ENCODE measurements at places on chromosomes 7 and 10.

- DNase-seq: no peak
Observed at GRCh38 chr7:73850781-73851207, 8.5 kb upstream of the METTL27 start.

- DNase-seq: no peak
Observed at GRCh38 chr10:123266971-123267370, 112.8 kb downstream of the BUB3 start.

GRCh38 chr10:20694296-20694695 is 202.8 kb downstream of the NEBL start:
- DNase-seq: no peak

GRCh38 chr10:132247943-132248342 is 59.8 kb downstream of the STK32C start:
- DNase-seq: no peak

- no peak for DNase-seq
Observed at GRCh38 chr7:121102619-121103018, 114.1 kb downstream of the CPED1 start.

DNA sequence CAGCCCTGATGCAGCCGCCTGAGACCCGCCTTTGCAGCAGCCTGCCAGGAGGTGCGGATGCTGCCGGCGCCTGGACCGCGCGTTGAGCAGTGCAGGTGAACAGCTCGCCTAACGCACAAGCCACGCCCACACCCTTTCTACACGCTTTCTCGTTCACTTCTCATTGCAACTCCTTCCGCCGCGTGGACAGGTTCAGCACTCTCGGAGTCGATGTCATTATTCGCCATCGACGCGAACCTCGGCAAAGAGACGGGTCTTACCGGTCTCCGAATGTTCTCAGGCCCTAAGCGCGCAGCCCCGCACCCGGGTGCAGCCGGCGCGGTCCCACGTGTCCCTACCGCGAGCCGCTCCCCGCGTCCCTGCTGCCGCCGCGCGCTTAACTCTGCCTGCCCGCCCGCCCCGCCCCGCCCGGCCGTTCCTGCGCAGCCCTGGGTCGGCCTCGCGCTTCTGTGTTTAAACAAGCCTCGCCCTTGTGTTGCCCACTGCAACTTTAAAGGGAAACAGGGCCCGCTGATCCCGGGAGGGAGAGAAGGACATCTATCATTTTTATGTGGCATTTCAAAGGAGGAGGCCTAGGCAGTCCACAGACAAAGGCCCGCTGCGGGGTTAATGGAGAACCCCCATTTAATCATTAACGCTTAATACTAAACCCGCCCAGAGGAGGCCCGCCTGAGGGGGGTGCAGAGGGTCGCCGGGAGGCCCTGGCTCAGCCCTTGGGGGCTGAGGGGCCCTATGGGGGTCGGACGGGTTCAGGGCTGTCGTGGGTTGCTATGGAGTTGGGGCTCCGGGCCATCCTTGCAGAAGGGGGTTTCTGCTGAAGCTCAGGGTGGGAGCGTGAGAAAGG is 128.5 kb downstream of the WDR11 start:
- DNase-seq: peak; percentile 66

- no peak for DNase-seq
Observed at GRCh38 chr7:113000316-113001020, 86.2 kb downstream of the GPR85 start.

DNA sequence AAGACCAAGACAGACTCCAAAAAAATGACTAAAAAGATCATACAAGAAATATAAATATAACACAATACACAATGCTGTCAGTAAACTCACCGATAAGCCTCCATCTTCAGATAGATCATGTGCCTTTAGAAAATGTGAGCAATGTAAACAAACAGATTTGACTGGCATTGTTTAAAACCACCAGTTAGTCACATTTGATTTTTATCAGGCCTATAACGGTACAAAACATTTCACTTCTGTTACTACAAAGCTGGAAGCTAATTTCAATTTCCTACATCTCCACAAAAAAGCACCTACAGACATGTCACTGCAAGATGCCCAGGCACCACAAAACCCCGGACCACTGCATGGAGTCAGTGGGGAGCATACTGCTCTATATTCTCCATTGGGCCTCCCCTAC is 18.9 kb downstream of the SGMS1 start:
- DNase-seq: no peak

DNA sequence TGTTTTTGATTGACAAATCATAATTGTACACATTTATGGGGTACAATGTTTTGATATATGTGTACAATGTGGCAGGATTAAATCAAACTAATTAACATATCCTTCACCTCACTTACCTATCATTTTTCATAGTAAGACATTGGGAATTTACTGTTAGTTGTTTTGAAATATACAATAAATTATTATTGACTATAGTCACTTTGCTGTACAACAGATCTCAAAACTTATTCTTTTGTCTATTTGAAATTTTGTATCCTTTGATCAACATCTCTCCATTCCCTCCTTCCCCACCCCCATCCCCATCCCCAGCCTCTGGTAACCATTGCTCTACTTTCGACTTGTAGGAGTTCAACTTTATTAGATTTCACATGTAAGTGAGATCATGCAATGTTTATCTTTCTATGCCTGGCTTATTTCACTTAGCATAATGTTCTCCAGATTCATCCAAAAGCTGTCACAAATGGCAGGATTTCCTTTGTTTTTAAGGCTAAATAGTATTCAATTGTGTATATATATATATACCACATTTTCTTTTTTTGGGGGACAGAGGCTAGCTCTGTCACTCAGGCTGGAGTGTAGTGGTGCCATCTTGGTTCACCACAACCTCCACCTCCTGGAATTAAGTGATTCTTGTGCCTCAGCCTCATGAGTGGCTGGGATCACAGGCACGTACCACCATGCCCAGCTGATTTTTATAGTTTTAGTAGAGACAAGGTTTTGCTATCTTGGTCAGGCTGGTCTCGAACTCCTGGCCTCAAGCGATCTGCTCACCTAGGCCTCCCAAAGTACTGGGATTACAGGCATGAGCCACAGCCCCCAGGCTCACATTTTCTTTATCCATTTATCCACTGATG is 23.3 kb upstream of the SLC26A5 start:
- DNase-seq: no peak

DNA sequence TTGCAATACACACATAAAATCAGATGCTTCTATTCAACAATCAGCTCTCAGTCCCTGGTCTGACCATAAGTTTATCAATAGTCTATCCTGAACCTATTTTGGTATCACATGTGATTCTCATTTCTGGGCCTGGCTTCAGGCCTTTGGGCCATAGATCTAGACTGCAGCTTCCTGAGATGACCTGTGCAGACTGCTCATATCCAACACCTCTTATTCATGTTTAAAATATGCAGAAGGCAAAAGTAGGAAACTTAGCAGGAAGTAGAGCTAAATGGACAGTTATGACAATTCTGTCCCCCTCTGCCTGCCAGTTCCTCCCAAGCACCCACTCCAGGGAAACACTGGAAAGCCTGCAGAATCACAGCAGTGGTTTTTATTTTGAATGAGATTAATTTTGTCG is 53.3 kb downstream of the C7orf25 start:
- DNase-seq: no peak

DNA sequence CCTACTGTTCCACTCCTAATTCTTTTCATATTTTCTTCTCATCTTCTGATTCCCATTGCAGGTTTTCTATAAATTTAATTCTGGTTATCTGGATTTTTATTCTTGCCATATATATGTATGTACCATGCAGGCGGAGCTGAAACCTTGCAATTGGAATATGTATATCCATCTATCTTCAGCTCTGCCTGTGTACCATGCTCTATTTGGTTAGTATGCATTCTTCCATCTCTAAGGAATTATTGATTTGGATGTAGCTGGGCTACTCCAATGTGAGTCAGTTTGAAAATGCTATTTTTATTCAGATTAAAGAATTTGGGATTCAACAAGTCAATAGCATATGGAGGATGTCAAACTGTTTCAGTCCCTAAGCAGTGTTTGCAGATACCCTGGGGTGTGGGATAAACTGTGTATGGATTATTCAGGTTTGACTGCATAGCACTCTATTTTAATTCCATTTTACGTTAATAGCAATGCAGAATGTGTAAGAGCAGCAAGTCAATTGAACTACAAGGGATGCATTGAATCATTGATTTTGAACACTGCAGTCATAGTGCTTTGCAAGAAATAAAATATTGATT is 528.1 kb upstream of the FZD8 start:
- no peak for DNase-seq

DNA sequence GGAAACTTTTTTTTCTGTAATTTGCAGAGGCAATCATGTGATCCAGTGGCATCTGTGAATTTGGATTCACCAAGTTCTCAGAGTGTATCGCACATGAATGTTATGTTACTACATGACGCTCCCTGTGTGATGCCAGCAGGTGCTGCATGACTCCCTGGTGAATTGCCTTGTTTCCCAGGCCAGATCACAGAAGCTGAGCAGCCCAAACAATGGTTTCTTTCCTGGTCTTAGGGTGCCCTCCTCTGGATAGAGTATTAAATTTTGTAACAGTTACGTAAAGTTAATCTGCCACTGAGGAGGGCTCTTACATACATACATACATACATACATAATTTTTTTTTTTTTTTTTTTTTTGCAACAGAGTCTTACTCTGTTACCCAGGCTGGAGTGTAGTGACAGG is 3.6 kb downstream of the ZSCAN21 start:
- no peak for DNase-seq

- DNase-seq: no peak
Observed at GRCh38 chr7:140635816-140636215, 4.8 kb downstream of the DENND2A start.

- DNase-seq: no peak
Observed at GRCh38 chr7:2465928-2466327, 10.3 kb downstream of the GRIFIN start.

DNA sequence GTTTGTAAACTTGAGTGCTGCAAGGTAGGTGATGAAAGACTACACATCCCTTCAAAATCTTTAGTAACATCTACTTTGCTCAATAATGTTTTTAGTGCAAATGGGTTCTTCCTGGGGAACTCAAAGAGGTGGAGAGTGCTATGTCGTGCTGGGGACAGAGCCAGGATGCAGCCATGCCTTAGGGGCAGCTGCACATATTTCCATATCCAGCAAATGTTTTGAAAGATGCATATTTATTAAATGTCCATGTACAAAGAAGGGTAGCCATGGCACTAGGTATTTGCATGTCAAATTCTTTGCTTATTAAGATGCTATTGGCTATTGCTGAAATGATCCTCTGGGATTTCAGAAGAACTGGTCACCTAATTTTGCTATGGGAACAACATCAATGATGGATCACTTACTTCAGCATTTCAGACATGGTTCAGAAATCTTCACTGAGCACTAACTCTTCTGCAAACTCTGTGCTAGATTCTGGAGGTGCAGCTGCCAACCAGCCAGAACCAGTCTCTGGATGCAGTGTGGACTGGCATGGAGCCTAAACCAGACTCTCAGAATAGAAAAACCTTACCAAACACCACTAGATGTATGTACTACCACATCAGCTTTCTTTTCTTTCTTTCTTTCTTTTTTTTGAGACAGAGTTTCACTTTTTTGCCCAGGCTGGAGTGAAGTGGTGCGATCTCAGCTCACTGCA is 31.7 kb upstream of the DNMBP start:
- DNase-seq: no peak

DNA sequence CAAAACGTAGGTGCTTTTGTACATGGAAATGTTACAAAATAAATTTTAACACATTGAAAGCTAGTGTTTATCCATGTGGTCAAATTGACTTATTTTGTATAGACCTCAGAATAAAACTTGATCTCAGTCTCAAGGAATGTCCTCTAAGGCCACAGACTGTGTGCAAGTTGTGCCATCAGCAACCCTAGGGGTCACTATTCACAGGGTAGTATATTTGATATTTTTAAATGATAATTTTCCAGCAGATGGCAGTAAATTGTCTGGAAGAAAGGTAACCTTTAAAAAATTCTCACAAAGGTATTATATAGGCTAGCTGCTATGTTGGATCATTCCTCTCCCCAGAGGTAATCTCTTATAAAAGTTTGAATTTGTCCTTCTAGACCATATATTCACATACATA is 12.9 kb upstream of the SNX10 start:
- DNase-seq: no peak

- DNase-seq: no peak
Observed at GRCh38 chr10:81031774-81032173, 494.1 kb downstream of the SH2D4B start.

GRCh38 chr7:150564006-150564405 is 3.2 kb upstream of the GIMAP4 start:
- DNase-seq: no peak

DNA sequence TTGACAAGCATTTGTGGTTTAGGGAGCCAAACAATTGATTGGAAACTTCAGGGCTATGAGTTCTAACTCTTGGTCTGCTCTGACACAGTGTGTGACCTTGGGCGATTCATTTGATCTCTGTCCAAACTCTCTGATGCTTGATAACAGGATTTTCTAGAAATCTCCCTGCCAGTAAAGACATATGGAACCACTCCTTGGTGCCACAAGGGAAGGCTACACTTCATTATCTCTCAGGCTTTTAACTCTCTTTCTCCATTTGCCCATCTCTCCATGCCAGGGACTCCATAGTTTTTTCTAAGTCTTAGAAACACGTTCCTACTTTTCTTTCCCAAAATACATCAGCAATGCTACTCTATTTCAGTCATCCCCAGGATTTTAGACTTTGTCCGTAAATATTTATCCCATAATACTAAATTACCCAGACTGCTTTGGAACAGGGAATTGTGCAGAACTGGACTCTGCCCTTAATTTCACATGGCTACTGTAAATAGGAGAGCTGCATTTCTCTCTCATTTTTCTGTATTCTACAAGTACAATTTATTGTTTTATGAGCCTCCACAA is 488.2 kb downstream of the SUGCT start:
- DNase-seq: no peak

DNA sequence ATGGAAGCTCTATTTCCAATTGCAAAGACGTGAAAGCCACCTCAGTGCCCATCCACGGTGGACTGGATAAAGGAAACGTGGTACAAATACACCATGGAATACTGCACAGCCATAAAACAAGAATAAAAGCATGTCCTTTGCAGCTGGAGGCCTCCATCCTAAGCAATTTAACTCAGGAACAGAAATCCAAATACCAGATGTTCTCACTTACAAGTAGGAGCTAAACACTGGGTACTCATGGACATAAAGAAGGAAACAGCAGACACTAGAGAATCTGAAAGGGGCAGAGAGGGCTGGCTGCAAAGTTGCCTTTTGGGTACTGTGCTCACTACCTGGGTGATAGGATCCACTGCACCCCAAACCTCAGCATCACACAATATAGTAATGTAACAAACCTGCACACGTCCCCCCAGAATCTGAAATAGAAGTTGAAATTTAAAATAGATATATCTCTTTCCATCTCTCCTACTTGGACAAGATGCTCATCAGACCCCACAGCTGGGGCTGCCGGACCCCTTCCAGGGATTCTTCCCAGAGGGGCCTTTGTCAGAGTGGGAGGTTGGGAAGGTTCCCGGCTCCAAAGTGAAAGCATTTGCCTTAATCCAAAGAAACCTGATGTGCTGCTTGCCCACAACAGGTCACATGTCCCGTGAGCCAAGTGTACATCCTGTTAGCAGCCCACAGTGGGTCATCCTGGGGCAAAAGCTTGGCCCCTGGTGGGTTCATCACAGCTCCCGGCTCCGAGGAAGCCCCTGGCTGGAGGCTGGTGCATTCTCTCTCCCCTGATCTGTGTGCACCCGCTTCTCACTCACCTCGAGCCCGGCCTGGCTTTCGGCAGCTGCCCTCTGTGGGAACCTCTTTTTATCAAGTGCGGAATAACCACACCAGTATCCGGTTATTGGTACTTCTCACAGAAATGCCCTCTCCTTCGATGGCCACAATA is 172.3 kb upstream of the PPP2R2D start:
- no peak for DNase-seq

- no peak for DNase-seq
Observed at GRCh38 chr10:14325325-14325955, 5.3 kb downstream of the FRMD4A start.
